Activated naive CD8-positive, alpha-beta T cell treated with anti-CD3 and anti-CD28 coated beads, Interleukin-2, amount 50 U/mL, for 24 hours (primary cell): ENCODE measurements at places on chromosomes 7 and 10.

DNA sequence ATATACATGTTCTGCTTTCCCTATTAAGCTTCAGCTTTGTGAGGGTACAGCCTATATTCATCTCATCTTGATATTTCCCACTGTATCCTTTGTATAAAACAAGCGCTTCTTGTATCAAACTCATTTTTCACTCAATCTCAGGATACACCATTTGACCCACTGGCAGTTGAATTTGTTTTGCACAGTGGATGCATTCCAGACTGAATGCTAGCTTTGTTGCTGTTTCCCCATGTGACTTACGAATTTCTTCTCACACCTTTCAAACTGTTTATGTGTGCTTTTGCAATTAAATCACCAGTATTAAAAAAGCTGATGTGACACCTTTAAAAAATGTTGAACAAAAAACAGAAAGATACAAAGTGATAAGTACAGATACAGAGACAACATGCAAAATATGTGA, 180.9 kb downstream of the ZNF438 start:
- DNase-seq: no peak
- no peak overlapping the region for H3K27ac ChIP-seq
- no peaks in the 10 kb centered on the region for H3K4me1 ChIP-seq
- H3K27me3 ChIP-seq: no peaks in the 10 kb centered on the region
- H3K36me3 ChIP-seq: peaks cover 2% of the 10 kb centered on the region

- no peak for DNase-seq
- H3K4me3 ChIP-seq: peak overlapping the region; percentile 11
- H3K27me3 ChIP-seq: peaks cover 34% of the 10 kb centered on the region
- H3K36me3 ChIP-seq: no peaks in the 10 kb centered on the region
- H3K4me1 ChIP-seq: no peaks in the 10 kb centered on the region
- H3K27ac ChIP-seq: no peak overlapping the region
Observed at GRCh38 chr10:49761201-49761788, 828 bp downstream of the OGDHL start.

DNA sequence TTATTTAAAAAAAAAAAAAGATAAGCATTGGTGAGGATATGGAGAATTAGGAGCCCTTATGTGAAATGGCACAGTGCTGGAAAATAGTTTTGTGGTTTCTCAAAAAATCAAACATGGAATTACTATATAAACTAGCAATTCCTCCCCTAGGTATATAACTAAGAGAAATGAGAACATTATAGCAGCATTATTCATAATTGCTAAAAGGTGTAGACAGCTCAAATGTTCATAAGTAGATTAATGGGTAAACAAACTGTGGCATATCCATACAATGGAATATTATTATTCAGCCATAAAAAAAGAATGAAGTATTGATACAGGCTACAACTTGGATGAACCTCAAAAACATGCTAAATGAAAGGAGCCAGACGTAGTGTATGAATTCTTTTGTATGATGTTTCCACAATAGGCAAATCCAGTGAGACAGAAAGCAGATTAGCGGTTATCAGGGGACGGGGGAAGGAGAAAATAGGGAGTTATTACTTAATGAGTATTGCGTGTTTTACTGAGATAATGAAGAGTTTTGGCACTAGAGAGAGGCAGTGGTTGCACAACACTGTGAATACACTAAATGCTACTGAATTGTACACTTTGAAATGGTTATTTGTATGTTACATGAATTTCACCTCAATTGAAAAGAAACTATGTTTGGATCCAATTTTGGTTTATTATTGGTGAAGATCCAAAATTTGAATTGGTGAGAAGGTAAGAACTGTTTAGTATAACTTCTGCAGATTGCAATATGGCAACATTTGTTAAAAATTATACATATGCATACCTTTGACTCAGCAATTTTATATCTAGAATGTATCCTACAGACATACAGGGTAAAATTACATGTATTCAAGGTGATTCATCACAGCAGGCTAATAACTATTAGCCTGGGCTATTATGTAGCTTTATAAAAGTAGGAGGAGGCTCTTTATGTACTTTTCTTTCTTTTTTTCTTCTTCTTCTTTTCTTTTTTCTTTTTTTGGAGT, 69.7 kb downstream of the VCL start:
- H3K36me3 ChIP-seq: peaks cover 18% of the 10 kb centered on the region
- peaks cover 5% of the 10 kb centered on the region for H3K4me1 ChIP-seq
- H3K4me3 ChIP-seq: no peak overlapping the region
- no peak for DNase-seq
- H3K27me3 ChIP-seq: no peaks in the 10 kb centered on the region

DNA sequence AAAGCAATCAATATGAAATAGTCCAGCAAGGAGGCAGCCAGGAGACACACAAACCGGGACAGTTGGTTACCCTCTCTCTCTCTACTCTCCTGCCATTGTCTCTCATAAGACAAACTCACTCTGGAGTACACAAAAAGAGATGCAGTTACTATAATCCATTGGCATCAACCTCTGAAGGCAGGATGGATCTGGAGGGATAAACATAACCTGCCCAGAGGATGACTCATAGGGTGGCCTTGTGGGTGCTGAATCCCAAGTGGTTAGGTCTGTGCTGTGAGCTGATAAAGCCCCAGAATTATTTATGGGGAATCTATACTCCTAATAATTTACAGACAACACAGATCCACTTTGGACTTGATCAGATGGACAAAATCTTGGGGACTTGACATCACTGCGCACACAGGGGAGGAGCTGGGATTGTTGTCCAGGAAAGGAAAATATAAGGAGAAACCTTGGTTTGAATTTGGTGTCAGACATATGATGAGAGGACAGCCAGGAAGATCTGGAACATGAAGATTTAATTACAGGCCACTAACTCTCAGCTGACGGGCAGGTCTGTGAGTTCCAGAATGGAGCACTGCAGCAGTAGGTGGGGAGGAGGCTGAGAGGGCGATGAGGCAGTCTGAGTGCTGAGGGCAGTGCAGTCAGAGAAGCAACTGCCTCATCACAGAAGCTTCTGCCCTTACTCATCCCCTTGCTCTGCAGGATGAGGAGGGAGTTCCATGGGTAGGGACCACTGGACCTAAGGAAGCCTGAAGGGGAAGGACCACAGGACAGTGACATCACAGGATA, 113.9 kb upstream of the PRSS58 start:
- H3K36me3 ChIP-seq: no peaks in the 10 kb centered on the region
- H3K4me1 ChIP-seq: peaks cover 3% of the 10 kb centered on the region
- DNase-seq: no peak
- H3K27ac ChIP-seq: no peak overlapping the region
- H3K4me3 ChIP-seq: no peak overlapping the region
- peaks cover 3% of the 10 kb centered on the region for H3K27me3 ChIP-seq

GRCh38 chr7:150450491-150451001, at the start of gene GIMAP8:
Gene GIMAP8 (plus strand): TSS chr7:150450630. CDS start chr7:150466699, 16,069 bp downstream.
- H3K27me3 ChIP-seq: no peaks in the 10 kb centered on the region
- H3K4me3 ChIP-seq: peak within 1 kb of the TSS; percentile 97
- DNase-seq: peak; percentile 62
- peaks cover 21% of the 10 kb centered on the region for H3K36me3 ChIP-seq
- peaks cover 66% of the 10 kb centered on the region for H3K4me1 ChIP-seq

DNA sequence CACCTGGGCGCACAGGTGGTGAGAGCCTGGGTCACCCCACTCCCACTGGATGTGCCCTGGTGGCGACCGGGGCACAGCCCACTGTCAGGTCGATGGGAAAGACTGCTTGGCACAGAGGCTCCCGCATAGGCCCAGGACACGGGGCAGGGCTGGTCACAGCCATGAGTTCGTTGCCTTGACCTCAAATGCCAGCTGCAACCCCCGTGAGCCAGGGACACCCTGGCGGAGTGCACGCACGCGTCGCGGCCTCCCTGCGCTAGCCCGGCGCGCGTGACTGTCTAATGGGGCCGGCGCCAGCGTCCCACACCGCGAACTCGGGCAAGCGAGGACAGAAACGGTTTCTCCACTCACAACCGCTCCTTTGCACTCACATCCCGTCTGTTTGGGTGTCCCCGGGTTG, 267.4 kb downstream of the USP6NL start:
- no peak for DNase-seq
- H3K27ac ChIP-seq: no peak overlapping the region
- peaks cover 5% of the 10 kb centered on the region for H3K4me1 ChIP-seq
- H3K36me3 ChIP-seq: no peaks in the 10 kb centered on the region

GRCh38 chr7:45882465-45882810, 5.8 kb upstream of the IGFBP1 start:
- H3K36me3 ChIP-seq: no peaks in the 10 kb centered on the region
- H3K27me3 ChIP-seq: peaks cover 24% of the 10 kb centered on the region
- DNase-seq: no peak
- no peak overlapping the region for H3K27ac ChIP-seq

DNA sequence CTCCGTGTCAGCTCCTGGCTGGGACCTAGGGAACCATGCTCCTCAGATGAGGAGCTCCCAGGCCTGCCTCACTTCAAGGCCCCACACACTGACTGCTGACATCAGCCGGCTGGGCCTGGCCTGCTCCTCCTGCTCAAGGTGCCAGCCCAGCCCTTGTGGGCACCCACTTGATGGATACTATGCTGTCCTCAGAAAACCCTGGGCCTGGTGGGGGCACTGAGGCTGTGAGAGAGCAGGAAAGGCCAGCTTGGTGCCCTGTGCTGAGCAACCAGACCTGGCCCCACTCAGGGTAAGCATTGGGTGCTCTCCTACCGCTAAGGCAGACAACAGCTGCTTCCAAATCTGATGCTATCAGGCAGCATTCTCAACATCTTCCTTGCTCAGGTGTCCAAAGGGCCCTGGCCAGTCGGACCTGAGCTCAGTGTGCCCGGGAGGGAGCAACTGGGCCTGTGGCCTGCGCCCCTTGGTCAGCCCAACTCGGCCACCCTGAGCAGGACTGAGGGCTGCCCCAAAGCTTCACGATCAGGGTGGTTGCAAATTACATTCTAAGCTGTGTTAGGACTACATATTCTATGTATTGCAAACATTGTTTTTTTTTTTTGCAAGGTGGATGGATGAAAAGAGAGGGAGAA, 21.9 kb upstream of the ANTXRL start:
- no peaks in the 10 kb centered on the region for H3K27me3 ChIP-seq
- H3K27ac ChIP-seq: no peak overlapping the region
- H3K4me3 ChIP-seq: no peak overlapping the region
- peak; percentile 1 for DNase-seq
- H3K4me1 ChIP-seq: peaks cover 19% of the 10 kb centered on the region

DNA sequence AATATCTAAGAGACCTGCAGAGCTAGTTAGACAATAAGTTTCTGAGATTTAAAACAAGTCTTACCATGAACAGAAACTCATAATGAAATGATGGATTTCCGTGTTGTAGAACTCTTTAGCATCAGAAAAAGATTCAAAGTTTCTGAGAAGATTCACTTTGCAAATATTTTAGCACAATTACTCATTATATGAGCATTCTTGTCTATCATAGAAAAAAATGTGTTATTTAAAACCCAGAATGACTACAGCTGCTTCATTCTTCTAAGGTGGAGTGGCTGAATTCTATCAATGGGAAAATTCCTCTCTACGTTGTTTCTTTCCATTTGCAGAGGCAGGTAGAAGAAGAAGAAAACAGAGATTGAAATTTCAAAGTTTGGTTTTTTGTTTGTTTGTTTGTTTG, 21.0 kb upstream of the RALA start:
- DNase-seq: no peak
- H3K27me3 ChIP-seq: no peaks in the 10 kb centered on the region
- H3K4me1 ChIP-seq: peaks cover 36% of the 10 kb centered on the region
- H3K36me3 ChIP-seq: no peaks in the 10 kb centered on the region
- no peak overlapping the region for H3K4me3 ChIP-seq
- H3K27ac ChIP-seq: no peak overlapping the region

DNA sequence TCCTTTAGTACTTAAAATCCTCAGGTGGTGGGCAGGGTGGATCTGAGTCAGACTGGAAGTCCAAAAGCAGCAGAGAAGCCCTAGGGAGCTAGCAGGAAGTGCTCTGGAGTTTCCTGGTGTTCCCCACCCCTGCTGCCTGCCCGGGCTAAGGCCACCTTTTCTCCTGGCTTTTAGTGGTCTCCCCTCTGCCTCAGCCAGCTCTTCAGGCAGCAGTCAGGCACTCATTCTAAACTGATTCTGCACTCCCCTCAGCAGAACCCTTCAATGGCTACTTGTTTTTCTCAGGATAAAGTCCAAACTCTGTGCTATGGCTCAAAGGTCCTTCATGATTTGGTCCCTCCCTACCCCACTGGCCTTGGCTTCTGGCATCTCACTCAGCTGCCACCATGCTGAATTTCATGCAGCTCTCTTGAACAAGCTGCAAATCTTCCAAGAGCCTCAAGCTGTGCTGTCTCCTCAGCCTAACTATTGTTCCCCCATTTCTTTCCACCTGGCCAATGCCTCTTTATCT, 28.9 kb upstream of the DNMBP start:
- no peak overlapping the region for H3K27ac ChIP-seq
- H3K4me1 ChIP-seq: peaks cover 2% of the 10 kb centered on the region
- no peak for DNase-seq
- H3K36me3 ChIP-seq: no peaks in the 10 kb centered on the region
- H3K27me3 ChIP-seq: peaks cover 3% of the 10 kb centered on the region

- DNase-seq: no peak
- no peak overlapping the region for H3K27ac ChIP-seq
- no peaks in the 10 kb centered on the region for H3K4me1 ChIP-seq
Observed at GRCh38 chr10:94194256-94194655, 168.5 kb downstream of the NOC3L start.

- peaks cover 36% of the 10 kb centered on the region for H3K4me1 ChIP-seq
- H3K4me3 ChIP-seq: no peak overlapping the region
Observed at GRCh38 chr10:30752481-30752881, 122.9 kb upstream of the LYZL2 start.

- no peaks in the 10 kb centered on the region for H3K4me1 ChIP-seq
- no peaks in the 10 kb centered on the region for H3K36me3 ChIP-seq
- H3K4me3 ChIP-seq: no peak overlapping the region
Observed at GRCh38 chr10:86186633-86187032, 180.0 kb downstream of the GRID1 start.

DNA sequence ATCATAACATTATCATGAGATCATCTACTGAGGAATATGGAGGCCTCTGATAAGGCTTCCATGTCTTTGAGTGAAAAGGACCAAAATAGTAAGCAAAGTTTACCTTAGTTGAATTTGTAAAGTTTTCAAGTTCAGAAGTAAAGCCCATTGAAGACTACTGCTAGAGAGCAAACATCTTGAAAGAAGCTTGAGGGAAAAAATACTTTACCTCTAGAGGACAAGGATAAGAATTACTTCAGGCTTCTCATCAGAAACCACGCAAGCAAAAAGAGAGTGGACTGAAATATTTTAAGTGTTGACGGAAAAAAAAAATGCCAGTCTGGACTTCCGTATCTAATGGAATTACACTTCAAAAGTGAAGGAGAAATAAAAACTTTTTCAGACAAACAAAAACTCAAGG, 114.3 kb downstream of the MPP7 start:
- no peak for DNase-seq
- no peaks in the 10 kb centered on the region for H3K27me3 ChIP-seq
- H3K36me3 ChIP-seq: no peaks in the 10 kb centered on the region
- H3K4me3 ChIP-seq: no peak overlapping the region
- no peak overlapping the region for H3K27ac ChIP-seq

DNA sequence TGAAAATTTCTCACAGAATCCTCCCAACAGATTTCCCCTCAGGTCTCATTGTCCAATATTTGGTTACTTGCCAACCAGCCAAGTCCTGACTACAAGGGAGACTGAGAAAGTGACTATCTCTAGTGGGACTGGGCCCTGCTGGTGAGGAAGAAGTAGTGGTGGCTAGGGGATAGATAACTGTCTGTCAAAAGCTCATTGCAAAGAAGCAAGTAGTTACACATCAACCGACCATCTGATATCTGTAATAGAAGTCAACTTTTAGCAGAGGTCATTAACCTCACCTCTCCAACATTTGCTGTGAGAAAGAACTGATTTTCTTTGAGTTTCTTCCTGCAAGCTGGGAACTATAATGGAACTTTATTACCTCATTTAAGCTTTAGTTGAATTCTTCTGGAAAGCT, 15.2 kb downstream of the STAMBPL1 start:
- peaks cover 73% of the 10 kb centered on the region for H3K4me1 ChIP-seq
- peaks cover 17% of the 10 kb centered on the region for H3K36me3 ChIP-seq
- no peak overlapping the region for H3K27ac ChIP-seq
- H3K27me3 ChIP-seq: no peaks in the 10 kb centered on the region
- DNase-seq: no peak
- no peak overlapping the region for H3K4me3 ChIP-seq
